ENCODE measurements at places on chromosomes 6 and 20.

DNA sequence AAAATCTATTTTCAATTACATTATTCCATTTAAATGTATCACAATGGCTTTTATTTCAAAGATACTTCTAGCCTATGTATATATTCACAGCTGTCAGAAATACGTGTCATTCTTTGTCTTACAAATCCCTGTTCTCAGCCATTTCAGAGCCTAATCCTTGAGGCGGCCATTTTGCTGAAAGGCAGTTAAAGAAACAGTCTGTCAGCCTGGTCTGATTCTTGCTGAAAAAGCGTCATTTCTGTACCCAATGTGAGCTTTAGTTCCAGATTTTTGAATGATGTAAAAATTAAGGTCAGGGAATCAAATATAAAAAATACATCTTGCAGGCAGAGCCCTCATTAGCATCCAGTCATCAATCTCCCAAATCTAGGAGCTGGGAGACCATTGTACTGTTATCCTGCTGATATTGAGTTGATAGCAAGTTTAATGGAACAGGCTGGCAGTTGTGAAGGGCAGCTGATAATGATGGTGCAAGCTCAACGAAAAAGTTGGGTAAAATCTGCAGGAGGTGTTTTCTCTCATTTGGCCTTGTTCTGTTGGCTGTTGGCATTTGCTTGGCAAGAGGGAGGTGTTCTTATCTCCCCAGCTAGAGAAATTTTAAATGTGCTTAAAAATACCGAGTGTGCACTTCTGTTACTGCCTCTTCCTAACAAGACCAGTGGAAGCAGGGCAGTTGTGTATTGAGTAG, 314.8 kb downstream of the SOX4 start:
- no peak for DNase-seq

- DNase-seq: no peak
Measured at GRCh38 chr6:113595911-113596376, 261.2 kb upstream of the MARCKS start.

DNA sequence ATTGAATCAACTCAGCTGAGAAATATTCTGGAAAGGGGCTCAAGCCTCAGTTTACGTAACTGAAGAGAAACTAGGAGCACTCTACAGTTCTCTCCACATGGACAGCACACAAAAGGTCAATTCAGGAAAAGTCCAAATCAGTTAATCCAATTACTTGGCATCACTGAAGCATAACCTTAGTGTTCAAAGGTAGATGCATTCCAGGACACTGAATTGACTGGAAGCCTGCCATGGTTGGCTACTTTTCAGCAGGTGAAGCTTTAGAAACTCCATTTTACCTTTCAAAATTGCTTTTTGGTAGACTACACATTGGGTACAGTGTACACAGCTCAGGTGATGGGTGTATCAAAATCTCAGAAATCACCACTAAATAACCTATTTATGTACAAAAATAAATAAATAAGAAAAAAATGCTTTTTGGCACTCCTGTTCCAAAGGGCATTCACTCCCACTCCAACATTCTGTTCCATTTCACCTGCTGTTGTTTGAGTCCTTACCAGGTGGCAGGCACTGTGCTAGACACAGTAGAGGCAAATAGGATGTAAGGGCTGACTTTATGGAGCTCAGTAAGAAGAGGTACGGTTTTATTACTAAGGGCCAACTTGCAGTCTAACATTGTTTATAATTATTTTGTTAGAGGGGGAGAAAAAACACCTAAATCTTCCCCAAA, 153.4 kb downstream of the FAXC start:
- DNase-seq: no peak

DNA sequence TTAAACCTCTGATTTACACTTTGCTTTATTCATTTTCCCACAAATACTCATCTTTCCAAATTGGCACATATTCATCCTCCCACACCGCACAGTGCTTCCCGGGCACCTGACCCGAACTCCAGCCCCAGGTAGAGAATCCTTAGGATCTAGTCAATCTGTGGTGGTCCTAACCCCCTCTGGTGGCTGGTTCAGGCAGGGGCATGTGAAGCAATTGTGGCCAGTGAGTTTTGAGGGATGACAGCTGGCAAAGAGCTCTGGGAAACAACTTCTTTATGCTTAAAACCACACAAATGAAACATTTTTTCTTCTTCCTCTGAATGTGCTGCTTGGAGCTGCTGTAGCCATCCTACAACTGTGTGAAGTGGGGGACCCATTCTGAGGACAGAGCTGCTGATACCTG, 54.7 kb downstream of the ELOVL5 start:
- no peak for DNase-seq

- DNase-seq: no peak
Measured at GRCh38 chr20:62179162-62179504, 3.7 kb upstream of the MTG2 start.

DNA sequence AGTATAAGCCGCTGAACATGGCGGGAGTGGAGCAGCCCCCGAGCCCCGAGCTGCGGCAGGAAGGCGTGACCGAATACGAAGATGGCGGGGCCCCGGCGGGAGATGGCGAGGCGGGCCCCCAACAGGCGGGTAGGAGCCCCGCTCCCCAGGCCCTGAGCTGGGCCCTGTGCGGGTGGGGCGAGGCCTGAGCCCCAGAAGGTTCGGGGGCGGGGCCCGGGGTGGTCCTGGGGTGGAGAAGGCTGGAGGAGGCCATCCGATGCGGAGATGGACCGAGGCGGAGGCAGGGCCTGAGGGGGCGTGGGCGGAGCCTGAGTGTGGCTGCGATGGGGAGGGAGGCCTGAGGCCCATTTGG, 7.1 kb downstream of the L3MBTL1 start:
- DNase-seq: no peak

GRCh38 chr6:5025911-5026819, 22.3 kb upstream of the RPP40 start:
- DNase-seq: peak; percentile 15

DNA sequence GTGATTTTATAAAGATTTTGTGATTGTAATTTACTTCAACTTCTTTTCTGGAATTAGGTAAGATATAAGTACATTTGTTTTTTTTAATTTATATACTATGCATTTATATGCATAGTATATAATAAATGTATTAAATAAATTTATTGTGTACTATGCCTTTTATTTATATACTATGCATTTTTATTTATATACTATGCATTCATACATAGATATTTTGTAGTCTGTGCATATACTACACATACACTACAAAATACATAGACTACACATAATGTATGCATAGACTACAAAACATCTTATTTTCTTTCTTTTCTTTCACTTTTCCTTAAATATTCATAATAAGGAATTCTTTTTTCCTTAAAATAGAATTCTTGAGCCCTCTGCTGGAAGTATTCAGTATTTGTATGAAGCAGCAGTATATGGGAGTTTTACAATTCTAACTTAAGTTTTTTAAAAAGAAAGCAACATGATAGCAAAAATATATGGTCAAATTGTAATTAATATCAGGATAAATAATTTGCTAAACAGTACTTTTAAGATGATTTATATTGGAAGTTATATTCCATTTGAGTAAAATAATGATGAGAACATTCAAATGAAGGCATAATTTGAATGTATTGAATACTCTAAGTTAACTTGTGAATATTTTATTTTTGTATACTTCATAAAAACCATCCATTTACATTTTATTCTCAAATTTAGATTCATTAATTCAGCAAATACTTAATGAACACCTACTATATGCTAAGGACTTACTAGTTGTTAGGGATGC, 129.3 kb downstream of the KLHL32 start:
- DNase-seq: no peak

DNA sequence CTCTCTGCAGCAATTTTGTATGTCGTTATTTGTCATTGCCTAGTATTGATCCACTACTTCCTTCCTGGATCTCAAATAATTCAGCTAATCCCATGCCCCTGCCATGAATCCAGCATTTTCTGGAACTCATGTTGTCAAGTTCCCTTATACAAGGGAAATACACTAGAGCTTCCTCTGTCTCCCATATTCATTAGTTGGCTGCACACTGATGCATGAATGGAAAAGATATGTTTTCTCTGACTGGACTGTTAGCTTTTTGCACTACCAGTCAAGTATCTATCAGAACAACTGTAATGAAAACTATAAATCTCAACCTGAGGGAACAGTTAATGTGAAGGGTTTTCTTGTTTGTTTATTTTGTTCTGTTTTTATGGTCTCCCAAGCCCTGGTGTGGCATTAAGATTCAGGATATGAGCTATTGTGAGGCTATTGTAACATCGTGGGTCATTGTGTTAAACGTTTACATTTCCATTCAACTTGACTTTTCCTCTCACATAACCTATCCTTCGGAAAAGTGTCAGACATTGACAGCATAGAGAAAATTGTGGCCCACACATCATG, 102.5 kb upstream of the FAM8A1 start:
- DNase-seq: no peak

DNA sequence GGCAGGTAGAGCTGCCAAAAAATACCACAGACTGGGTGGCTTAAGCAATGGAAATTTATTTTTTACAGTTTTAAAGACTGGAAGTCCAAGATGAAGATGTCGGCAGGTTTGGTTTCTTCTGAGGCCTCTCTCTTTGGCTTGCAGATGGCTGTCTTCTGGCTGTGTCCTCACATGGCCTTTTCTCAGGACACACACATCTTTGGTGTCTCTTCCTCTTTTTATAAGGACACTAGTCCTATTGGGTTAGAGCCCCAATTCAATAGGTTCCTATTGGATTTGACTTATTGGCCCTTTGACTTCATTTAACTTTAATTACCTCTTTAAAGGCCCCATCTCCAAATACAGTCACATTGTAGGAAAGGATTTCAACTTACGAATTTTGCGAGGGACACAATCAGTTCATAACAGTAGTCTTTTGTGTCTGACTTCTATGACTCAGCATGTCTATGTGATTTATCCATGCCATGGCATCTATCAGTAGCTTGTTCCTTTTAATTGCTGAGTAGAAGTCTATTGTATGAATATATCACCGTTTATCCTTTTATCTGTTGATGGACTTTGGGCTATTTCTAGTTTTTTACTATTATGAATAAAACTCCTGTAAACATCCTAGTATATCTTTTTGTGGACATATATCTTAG, 11.0 kb upstream of the TCP11 start:
- DNase-seq: no peak

DNA sequence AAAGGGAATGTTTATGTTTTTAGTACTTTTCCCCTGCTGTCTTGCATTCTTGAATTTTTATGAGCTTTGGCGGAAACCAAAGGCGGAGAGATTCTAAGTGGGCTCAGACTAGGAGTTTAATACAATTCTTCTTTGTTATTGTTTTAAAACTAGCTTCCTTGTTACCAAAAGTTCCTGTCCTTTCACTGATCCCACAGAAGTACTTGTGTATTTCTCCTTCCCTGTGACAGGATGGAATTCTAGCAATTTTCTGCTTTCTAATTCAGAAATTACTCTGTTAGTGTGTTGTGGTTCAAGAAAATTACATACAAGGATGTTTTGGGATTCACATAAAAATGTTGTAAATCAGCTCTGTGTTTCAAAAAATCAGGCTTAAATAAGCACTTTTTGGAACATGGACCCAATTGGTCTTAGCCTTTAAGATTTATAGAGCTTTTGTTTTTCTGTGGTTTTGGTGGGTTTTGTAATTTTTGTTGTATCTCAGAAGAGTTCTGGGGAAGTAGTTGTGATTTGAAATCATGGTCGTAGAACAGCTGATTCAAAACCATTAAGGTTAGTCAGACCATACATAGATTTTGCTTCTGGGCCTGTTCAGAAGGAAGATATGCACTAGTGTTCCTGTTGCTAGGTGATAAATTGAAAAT, 17.6 kb upstream of the CTAGE9 start:
- DNase-seq: no peak

Measured in activated naive CD4-positive, alpha-beta T cell treated with anti-CD3 and anti-CD28 coated beads for 36 hours (primary cell).